ENCODE measurements at places on chromosomes 1 and 21.
A peak's percentile ranks its signal among the peaks of the same experiment; 100 is the strongest.

DNA sequence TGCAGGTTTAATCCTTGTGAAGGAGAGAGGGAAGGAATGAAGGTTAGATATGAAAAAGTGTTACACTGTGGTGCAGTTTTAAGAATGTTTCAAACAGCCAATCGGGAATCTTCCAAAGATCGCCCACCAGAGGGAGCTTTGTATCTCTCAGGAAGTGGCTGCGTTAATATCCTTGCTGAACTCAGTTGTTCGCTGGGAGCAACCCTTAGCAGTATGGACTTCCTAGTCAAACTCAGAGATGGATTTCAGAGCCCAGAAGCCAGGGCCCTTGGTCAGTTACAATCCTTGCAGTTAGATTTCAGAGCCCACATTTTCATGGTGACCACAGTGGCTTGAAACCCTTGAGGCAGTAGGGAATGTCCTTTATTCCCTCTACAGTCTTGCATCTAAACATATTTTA is 136.2 kb downstream of the NTNG1 start:
- no peak overlapping the region for H3K27ac ChIP-seq
- peaks cover 4% of the 10 kb centered on the region for H3K4me1 ChIP-seq
- H3K4me3 ChIP-seq = no peak overlapping the region
- no peaks in the 10 kb centered on the region for H3K27me3 ChIP-seq

DNA sequence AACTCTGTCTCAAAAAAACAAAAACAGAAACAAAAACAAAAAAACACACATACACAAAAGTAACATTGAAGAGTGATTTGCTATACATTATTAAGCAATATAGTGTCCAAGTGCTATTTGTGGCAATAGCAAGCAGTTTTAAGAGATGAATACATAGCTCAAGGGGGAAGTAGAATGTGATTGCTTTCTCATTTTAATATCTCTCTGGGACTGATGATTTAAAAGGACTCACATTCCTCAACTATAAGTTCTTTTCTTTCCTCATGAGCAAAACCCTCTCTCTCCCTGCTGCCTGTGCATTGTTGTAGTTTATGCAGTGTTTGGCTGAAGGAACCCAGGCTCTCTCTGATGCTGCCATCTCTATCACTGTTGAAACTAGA is 47.0 kb upstream of the CSF1 start:
- no peak overlapping the region for H3K27ac ChIP-seq
- no peaks in the 10 kb centered on the region for H3K36me3 ChIP-seq
- peaks cover 6% of the 10 kb centered on the region for H3K4me1 ChIP-seq
- peaks cover 6% of the 10 kb centered on the region for H3K27me3 ChIP-seq
- no peak overlapping the region for H3K4me3 ChIP-seq

DNA sequence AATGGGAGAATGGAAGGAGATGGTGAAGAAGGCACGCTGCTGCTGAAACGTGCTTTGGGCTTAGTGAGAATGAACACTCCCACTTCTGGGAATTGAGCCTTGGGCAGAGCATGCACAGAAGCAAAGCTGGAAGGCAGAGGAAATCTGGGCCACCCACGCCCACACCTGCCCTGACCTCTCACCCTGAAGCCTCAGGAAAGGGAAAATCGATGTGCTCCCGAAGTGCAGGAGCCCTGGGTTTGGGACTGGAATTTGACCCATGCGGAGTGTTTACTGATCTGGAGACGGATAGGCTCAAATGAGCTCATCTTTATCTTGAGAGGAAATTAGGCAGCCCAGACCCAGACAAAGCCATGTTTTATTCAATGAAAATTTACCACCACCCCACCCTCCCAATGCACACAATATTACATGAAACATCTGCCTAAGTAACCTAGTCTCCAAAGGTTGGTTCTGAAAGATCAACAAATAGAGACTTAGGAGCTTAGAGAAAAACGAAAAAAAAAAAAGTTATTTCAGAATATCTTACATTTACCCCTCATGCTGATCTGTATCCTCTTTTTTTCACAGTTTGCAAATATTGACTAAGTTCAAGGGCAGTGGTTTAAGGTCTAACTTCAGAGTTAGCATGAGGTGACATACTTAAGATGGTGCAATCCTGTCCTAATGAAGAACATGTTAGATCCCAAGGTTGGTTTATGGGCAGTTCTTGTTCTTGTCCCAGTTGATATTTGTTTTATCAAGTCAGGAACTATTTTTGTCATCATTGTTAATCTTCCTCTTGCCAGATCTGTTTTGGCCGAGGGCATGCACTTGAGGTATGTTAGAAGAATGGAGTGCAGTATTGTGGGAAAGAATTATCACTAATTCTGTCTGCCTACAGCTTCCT is 63.0 kb downstream of the PROX1 start:
- no peak overlapping the region for H3K27ac ChIP-seq
- no peak for DNase-seq
- no peaks in the 10 kb centered on the region for H3K4me1 ChIP-seq
- peaks cover 6% of the 10 kb centered on the region for H3K27me3 ChIP-seq
- no peaks in the 10 kb centered on the region for H3K36me3 ChIP-seq
- H3K4me3 ChIP-seq = no peak overlapping the region

- H3K27me3 ChIP-seq = peaks cover 9% of the 10 kb centered on the region
- H3K4me1 ChIP-seq = peaks cover 4% of the 10 kb centered on the region
- H3K4me3 ChIP-seq = no peak overlapping the region
- DNase-seq = no peak
- no peak overlapping the region for H3K27ac ChIP-seq
- no peaks in the 10 kb centered on the region for H3K36me3 ChIP-seq
Observed at GRCh38 chr1:109717729-109718128, 5.7 kb downstream of the GSTM5 start.

DNA sequence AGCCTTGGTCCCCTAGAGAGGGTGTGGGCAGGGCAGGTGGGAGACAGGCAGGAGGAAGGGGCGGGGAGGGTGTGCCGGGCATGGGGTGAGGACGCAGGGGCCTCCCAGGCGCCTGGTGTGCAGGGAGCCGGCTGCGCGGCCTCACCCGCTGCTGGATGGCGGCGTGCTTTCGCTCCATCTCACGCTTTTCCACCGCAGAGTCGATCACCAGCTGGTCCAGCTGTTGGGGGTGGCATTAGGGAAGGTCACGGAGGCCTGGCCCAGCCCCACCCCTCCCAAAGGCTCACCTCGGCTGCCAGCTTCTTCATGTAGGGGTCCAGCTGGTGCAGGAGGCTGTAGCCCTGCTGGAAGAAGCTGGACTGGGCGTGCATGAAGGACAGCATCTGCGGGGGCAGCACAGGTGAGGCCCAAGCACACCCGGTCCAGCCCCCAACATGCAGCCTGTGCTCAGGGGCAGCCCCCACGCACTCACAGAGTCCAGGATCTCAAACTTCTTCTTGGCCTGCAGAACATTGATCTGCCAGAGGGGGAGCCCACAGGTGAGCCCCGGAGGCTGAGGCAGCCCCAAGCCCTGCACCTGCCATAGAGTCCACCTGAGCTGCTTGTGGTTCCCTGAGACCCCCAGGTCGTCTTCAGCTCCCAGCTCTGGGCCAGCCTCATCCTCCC is 7.9 kb downstream of the ACAP3 start:
- no peak overlapping the region for H3K4me3 ChIP-seq
- no peaks in the 10 kb centered on the region for H3K36me3 ChIP-seq
- DNase-seq = peak; percentile 41
- no peaks in the 10 kb centered on the region for H3K27me3 ChIP-seq

DNA sequence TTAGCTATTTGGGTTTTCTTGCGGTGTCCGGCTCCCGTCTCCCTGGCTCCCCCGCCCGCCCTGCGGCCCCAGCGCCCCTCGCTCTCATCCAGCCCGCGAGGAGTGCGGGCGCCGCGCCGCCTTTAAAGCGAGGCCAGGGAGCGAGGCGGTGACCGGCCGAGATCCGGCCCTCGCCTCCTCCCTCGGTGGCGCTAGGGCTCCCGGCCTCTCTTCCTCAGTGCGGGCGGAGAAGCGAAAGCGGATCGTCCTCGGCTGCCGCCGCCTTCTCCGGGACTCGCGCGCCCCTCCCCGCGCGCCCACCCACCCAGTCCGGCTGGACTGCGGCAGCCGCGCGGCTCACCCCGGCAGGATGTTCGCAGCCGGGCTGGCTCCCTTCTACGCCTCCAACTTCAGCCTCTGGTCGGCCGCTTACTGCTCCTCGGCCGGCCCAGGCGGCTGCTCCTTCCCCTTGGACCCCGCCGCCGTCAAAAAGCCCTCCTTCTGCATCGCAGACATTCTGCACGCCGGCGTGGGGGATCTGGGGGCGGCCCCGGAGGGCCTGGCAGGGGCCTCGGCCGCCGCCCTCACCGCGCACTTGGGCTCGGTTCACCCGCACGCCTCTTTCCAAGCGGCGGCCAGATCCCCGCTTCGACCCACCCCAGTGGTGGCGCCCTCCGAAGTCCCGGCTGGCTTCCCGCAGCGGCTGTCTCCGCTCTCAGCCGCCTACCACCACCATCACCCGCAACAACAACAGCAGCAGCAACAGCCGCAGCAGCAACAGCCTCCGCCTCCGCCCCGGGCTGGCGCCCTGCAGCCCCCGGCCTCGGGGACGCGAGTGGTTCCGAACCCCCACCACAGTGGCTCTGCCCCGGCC is 492 bp downstream of the HLX start:
- peak overlapping the region; percentile 55 for H3K4me3 ChIP-seq
- H3K27me3 ChIP-seq = peaks cover 92% of the 10 kb centered on the region
- H3K36me3 ChIP-seq = no peaks in the 10 kb centered on the region

GRCh38 chr1:89121641-89122040 is 4.3 kb downstream of the GBP2 start:
- peaks cover 38% of the 10 kb centered on the region for H3K4me1 ChIP-seq
- H3K4me3 ChIP-seq = peak overlapping the region; percentile 37
- no peaks in the 10 kb centered on the region for H3K27me3 ChIP-seq

DNA sequence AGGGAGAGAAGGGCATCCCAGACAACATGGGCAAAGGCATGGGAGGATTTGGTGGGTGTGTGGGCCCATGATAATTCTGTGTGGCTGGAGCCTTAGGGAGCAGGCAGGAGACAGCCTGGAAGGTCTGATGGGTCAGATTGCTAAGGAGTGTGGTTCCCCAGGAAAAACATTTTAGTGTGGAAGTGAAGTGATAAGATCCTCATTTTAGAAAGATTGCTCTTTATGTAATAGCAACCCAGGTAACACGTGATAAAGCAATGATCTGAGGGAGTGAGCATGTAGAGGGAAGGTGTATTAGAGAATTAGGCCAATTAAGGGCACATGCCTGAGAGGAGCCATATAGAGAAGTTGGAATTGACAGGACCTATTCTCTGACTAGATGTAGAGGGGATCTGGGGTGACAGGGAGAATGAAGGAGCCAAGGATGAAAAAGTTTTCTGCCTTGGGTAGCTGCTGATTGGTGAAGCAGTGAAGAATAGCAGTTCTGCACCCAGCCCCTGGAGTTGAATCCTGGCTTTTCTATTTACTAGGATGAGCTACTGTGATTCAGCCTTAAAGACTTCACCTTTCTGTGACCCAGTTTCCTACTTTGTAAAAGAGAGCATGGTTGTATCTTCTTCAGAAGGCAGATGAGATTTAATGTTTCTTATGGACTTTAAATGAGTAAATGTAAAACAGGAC is 18.7 kb upstream of the SLAMF6 start:
- no peak for DNase-seq
- no peaks in the 10 kb centered on the region for H3K27me3 ChIP-seq
- no peak overlapping the region for H3K4me3 ChIP-seq
- peaks cover 29% of the 10 kb centered on the region for H3K36me3 ChIP-seq
- H3K27ac ChIP-seq = peak overlapping the region; percentile 44
- H3K4me1 ChIP-seq = peaks cover 55% of the 10 kb centered on the region

GRCh38 chr1:220243947-220244346 is 28.3 kb downstream of the RAB3GAP2 start:
- H3K4me1 ChIP-seq = peaks cover 34% of the 10 kb centered on the region
- H3K27me3 ChIP-seq = no peaks in the 10 kb centered on the region
- no peak overlapping the region for H3K27ac ChIP-seq
- no peak overlapping the region for H3K4me3 ChIP-seq
- no peak for DNase-seq
- peaks cover 45% of the 10 kb centered on the region for H3K36me3 ChIP-seq

- no peaks in the 10 kb centered on the region for H3K36me3 ChIP-seq
- peaks cover 12% of the 10 kb centered on the region for H3K27me3 ChIP-seq
- H3K4me3 ChIP-seq = no peak overlapping the region
- H3K27ac ChIP-seq = no peak overlapping the region
Observed at GRCh38 chr1:38168365-38168764, 121.8 kb upstream of the POU3F1 start.

- no peak overlapping the region for H3K27ac ChIP-seq
- no peak overlapping the region for H3K4me3 ChIP-seq
- no peak for DNase-seq
Observed at GRCh38 chr21:46003575-46004007, 22.0 kb downstream of the COL6A1 start.

- DNase-seq = no peak
- no peaks in the 10 kb centered on the region for H3K36me3 ChIP-seq
- H3K4me3 ChIP-seq = no peak overlapping the region
- peaks cover 20% of the 10 kb centered on the region for H3K27me3 ChIP-seq
Observed at GRCh38 chr1:111903871-111904449, 85.5 kb downstream of the KCND3 start.

- peaks cover 31% of the 10 kb centered on the region for H3K4me1 ChIP-seq
- no peaks in the 10 kb centered on the region for H3K27me3 ChIP-seq
Observed at GRCh38 chr1:107964336-107965109, 457 bp downstream of the VAV3 start.
